Umbilical cord (tissue), 2 donors: ENCODE measurements at places on chromosomes 12 and 14.

DNA sequence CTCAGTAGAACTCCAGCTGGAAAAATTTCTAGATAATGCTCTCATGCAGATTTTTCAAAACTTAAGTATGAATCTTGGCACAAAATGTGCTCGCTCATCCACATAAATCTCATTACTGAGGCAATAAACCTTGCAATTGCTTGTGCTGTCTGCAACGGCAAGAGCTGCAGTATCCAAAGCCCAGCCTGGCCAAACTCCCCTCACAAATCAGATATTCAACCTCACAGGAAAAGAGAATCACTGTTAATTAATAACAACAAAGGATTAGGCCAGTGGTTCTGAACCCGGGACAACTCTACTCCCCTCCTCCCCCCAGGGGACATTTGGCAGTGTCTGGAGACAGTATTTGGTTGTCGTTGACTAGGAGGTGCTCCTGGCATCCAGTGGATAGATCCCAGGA, 19.2 kb upstream of the CORO1C start:
- DNase-seq = peak; percentile 95

GRCh38 chr12:130195369-130195768, 33.1 kb downstream of the FZD10 start:
- no peak for DNase-seq

DNA sequence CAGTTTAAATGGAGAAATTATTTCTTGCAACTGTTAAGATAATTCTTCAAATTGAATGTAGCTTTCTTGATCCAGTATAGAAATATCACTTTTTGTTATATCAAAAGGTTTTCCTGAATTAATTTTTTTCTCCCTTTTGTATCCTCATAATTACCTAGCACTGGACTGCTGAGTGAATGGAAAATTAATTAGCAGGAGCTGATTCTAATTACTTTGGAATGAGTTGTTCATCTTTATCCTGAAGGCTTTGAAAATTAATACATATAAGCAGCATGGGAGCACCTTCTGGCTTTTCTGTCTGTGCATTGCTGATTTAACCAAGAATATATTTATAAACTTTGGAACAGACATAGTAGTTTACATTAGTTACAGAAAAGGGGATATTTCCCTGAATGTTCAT, 307.6 kb upstream of the GARIN2 start:
- DNase-seq = no peak

GRCh38 chr12:100767371-100767770, 27.2 kb upstream of the ANO4 start:
- no peak for DNase-seq

DNA sequence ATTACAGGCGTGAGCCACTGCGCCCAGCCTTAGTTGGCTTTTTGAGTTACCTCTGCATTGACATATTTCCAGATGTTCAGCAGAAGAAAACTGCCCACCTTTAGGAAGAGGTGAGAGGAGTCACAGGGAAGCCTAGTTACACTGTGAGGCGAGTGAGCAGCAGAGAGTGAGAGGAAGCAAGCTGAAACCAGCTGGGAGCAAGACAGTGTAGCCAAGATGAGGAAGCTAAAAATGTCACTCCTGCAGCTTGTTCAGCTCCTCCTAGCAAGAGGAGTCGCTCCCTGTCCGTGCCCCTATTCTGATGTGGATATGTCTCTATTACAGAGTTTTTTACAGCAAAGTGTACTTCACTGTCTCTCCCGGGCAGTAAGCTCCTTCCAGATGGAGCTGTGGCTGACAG, 127.6 kb downstream of the GXYLT1 start:
- DNase-seq = no peak

DNA sequence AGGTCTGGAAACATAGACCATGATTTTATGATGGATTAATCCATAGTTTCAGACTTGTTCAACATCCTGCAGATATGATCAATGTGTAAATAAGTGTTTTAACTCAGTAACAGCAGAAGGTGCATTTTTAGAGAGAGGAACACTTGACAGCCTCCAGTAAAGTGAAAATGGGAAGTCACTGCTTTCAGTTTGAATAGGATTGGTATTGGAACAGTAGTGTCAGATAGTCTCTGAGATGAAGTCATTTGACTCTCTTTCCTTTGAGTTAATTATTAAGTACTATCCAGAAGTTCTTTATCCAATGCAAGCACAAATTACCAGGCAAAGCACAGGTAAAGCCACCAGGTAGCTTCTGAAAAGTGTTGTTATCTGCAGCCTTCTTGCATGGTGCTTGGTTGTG, 14.5 kb upstream of the NAV3 start:
- no peak for DNase-seq

GRCh38 chr14:31968956-31969698, 108.0 kb upstream of the ARHGAP5 start:
- DNase-seq = peak; percentile 57

DNA sequence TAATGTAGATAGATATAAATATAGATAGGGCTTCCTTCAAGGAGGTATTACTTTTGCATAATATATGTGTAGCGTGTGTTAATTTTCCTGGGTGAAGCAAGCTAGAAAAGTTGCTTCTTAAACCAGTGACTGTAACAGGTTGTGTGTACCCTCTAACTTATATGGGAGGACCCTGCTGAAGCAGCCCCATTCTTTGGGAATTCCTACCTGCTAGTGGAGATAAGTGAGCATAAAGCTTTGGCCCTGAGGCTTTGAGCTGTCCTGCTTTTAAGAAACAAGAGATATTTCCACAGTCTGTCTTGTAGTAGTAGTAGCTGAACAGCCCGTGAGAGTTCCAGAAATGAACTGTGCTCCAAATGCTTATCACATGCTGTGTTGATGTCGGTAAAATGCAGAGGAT, 8.6 kb downstream of the RMST start:
- no peak for DNase-seq

GRCh38 chr12:66014818-66015217, 115.7 kb downstream of the LLPH start:
- DNase-seq = peak; percentile 27

GRCh38 chr14:34235643-34236300, 226.3 kb downstream of the SPTSSA start:
- DNase-seq = peak; percentile 33

- peak; percentile 88 for DNase-seq
These were observed 17.8 kb upstream of the MLEC start for GRCh38 chr12:120668868-120669840.
